ENCODE measurements at places on chromosomes 1 and 21.

GRCh38 chr1:218760601-218761570 is 412.8 kb upstream of the LYPLAL1 start:
- no peak for DNase-seq

DNA sequence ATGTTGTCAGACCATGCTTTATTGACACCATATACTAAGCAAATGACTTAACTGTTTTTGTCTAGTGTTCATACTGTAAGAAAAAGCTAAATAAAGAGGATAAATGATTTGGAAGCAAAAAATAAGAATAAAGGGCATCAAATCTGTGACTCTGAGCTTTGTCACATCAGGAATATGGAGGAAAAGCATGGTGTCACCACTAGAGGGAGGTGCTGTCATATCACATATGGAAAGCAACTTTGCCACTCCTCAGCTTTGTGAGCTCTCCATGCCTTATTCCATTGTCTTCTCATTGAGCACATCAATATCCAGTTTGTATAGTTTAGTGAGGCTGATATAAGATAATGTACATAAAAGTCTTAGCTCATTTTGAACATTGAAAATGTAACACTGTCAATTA is 20.8 kb upstream of the GBP1 start:
- DNase-seq, result peak; percentile 37

DNA sequence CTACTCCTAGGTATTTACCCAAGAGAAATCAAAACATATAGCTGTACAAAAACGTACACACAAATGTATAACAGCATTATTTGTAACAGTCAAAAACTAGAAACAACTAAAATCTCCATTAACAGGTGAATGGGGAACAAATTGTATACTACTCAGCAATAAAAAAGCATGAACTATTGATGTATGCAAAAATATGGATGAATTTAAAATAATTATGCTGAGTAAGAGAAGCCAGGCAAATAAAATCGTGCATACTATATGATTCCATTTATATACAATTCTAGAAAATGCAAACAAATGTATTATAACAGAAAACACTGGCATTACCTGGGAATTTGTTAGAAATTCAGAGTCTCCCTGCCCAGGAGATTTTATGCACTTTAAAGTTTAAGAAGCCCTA is 150.1 kb downstream of the GDAP2 start:
- DNase-seq, result no peak

DNA sequence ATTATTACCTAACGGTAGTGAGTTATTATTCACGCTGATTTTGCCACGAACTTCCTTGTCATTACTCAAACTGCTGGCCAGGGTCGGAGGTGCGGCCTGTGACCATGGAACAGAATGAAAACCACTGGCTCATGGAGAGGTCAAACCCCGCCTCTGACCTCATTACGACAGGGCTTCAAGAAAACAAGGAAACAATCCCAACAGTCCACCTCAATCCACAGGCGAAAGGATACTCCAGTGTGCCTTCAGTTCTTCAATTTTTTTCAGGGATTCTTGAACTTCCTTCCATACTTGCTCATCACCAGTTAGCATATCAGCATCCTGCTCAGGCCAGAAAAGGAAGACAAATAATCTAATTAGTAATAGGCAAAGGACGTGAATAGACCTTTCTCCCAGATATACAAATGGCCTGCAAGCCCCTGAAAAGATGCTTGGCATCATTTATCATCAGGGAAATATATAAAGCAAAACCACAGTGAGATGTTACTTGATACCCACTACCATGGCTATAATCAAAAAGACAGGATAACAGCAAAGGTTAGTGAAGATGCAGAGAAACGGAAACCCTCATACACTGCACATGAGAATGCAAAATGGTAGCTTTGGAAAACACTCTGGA is 643.4 kb downstream of the SMYD3 start:
- no peak for DNase-seq

DNA sequence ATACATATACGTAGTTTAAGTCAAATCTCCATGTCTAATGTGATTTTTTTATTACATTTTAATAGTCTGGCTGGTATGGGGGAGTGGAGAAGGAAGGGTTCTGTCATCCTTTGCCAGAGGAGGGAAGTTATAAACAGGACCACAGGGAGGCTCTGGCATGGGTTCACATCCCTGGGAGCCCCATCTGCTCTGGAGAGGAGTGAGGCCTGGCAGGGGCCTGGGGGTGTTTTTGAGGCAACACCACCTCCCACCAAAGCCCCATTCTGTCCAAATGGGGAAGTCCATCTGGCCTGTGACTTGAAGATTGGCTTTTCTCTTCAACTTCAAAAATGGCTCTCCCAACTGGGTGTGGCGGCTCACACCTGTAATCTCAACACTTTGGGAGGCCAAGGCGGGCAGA is 15.8 kb downstream of the DISP3 start:
- no peak for DNase-seq

DNA sequence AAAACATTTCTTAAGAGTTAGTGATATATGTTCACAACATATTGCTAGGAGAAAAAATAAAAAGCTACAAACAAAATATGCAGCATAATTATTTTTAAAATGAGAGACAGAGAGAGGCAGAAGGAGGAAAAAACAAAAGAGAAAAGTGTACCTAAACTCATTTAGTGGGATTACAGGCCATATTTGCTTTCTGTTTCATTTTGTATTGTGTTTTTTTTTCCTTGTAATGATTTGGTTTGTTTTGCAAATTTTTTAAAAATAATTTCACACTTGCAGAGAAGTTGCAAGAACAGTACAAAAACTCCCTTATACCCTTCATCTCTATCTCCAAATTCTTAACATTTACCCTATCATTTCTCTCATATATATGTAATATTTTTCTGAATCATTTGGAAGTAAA is 65.0 kb downstream of the LBR start:
- no peak for DNase-seq

- no peak for DNase-seq
Measured at GRCh38 chr1:205371871-205372660, 15.3 kb upstream of the KLHDC8A start.

DNA sequence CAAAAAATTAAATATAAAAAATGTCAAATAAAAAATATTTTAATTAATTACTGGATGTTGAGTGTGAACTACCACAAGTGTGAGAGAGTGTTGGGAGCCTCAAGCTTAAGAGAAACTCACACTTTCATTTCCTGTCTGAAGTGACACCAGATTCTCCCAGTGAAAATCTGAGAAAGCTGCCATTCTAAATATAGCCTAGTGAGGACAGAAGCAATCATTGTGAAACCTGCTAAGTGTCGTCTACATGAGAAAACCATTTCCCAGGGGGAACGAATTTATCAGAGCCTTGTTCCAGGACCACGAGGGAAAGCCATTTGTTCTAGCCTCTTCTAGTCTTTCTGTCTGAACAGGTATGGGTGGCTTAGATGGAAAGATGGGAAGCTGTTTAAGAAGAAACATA is 329.3 kb upstream of the PRMT6 start:
- DNase-seq, result no peak

DNA sequence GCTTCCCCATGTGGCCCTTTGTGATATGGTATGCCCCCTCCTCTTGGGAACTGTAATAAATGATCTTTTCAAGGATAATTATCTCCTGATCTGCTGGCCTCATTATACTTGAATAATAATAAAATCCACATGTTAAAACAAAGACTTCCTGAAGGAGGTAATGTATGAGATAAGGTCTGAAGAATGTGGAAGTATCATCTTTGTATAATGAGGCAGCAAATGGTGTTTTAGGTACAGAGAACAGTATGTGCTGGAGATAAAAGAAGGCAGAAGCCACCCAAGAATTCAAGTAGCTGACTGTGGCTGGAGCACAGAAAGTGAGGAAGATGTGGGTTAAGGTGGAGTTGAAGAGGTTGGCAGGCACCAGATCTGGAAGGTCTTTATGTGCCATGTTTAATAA is 12.8 kb upstream of the COG2 start:
- DNase-seq, result no peak

DNA sequence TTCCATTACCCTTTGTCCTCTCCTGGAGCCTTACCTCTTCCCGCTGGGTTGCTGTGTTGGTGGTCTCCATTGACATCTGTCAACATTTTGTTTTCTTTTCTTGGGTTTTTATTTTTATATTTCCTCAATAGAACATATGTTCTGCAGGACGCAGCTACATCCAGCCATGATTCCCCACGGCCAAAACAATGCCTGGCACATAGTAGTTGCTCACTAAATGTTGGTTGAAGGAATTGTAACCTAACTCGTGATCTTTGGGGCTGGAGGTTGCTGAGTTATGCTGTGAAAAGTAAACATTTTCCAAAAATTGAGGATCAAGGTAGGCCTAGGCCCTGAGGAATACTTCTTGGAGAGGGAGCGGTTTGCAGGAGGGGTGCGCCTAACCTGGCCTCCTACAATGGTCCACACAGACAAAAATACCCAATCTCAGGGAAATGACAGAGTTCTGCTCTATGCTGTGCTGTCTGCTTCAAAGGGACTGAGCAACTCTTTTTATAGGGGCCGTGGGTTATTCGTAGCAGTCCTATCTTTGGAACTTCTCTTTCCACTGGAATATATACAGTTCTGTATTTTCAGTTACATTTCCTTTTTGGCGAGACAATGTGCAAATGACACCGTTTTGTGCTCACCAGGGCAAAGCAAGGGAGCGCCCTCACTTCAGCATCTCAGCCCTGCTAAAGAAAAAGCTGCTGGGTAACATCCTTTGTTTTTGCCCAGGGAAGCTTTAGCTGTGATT is 1.4 kb downstream of the PDPN start:
- DNase-seq, result no peak

DNA sequence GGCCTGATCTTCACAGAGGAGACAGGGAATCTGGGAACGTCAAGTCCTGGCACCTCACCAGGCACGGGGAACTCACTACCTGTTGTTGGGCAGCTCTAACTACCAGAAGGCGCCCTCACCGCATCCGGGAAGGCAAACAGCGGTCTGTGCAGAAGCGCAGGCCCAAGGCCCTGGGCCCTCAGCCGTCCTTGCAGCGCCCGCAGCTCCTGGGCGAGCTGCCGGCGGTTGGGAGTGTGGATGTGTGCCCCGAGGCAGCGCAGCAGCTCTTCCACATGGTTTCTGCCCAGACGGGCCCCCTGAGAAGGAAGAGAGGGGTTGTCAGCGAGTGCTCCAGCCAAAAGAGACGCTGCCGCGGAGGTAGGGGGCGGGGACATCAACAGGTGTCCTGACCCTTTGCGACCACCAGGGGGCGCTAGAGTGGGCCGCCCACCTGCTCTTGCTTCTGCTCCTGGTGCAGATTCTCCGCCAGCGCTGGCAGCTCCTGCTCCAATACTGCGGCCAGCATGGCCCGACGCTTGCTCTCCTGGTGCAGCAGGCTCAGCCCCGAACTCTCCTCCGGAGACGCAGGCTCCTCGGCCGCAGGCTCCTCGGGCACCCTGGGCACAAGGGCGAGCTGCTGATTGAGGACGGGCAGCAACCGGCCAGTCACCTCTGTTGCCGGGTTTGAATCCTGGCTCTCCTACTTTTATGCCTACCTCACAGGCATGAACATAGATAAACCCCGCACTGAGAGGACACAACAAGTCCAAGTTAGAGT is 9.3 kb downstream of the MAP3K6 start:
- peak; percentile 81 for DNase-seq

- no peak for DNase-seq
Measured at GRCh38 chr1:40857737-40858136, 4.4 kb downstream of the CITED4 start.

GRCh38 chr21:16873596-16873995 is 639.2 kb upstream of the CXADR start:
- DNase-seq, result no peak

- DNase-seq, result no peak
Measured at GRCh38 chr1:163188947-163189346, 13.8 kb downstream of the RGS5 start.

DNA sequence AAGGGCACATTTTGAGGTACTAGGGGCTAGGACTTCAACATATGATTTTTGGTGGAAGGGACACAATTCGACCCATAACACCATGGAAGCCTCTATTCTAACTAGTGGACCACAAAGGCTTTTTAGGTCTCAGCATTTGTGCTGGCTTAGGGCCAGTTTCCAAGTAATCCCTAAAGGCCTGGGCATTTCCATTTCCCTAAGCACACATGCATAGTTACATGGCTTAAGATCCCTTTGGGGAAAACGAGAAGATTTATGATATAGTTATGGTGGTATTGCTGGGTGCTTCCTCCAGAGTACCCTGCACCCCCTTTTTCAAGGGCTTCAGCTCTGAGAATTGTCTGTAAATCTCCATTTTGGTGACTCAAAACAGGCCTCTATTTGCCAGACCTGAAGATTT is 28.2 kb upstream of the TMEM54 start:
- no peak for DNase-seq

- no peak for DNase-seq
Measured at GRCh38 chr1:172484252-172484651, 40.4 kb upstream of the PIGC start.

DNA sequence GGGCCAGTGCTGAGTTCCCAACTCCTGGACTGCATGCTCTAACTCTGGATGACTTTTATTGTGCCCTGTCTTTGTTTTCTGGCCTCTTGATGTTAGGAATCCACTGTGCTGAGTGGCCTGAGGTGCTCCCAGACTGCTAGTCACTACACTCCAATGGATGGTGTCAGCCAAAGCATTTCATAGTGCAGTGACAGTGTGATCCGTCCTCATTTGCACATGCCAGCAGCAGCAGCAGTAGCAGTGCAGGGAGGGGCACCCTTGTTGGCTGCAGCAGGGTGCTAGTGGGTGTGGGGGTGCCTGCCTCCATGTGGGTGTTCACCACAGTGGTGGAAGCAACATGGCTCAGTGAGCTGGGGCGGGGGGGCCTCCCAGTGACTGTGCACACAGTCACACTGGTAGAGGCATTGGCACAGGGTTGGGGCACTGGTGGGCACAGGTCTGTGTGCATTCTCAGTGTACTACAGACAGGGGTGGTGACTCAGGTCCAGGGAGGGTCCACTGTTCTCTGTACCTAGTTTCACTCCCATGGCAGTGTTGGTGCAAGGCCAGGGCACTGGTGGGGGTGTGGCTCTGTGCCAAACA is 214.0 kb downstream of the ZC3H11B start:
- DNase-seq, result no peak

DNA sequence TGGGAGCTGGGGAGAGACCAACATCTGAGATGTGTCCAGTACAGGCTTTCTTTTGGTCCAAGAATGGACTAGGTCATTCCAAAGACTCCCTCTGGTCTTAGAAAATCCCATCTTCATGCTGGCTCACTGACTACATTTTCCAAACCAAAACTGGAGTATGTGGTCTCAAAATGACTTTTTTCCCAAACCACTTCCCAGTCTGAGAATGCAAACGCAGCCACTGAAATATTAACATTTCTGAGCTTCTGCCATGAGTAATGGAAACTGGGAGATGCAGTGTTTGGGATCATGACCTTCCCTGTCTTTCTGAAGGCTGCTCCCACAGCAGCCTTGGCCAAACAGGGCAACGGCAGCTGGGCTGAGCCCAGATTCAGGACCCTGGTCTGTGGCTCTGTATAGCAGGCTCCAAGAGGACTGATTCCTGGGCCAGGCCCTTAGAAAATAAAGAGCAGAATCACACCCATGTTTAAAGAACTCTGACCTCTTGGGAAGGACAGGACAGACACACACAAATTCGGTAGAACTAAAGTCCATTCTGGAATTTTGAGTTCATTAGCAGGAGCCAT is 62.1 kb upstream of the CNTN2 start:
- DNase-seq, result no peak

DNA sequence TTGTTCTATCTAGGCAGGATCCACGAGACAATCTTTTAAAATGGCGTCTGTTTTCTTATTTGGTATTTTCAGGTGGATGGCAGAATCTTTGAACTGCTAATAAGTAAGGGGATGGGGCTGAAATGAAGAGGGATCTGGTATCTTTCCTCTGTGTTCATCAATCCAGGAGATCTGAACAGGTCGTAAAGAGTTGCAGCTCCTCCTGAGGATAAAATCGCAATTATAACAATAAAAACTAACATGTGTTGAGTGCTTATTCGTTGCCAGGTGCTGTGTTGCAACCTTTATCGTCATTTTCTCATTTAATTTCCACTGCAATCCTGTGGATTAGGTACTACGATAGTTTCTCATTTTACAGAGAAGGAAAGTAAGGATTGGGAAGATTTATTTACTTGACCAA is 134.6 kb upstream of the DPYD start:
- DNase-seq, result no peak
